Inflammatory macrophage treated with lipopolysaccharide for 1 hour (primary cell): ENCODE measurements at places on chromosomes 16 and 17.

DNA sequence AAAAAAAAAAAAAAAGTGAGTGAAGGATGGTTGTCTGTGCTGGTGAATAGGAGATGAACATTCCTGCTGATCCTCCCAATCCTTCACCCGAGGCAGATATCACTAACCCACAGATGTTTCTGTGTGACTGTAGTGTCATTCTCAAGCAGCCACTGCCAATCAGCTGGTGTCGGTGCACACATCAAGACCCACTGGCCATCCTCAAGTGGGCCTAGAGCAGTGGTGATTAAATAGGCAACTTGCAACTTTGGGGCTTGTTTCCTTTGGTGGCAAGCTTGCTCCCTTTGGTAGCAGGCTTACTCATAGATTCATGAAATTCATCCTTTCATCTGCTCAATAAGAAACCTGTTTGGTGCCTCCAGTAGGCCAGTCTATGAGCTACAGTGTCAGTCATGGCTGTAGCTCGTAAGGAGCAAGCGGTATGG, 51.1 kb upstream of the LGALS9 start:
- DNase-seq, result no peak

GRCh38 chr16:83870830-83871229, 28.1 kb upstream of the MLYCD start:
- no peak for DNase-seq

DNA sequence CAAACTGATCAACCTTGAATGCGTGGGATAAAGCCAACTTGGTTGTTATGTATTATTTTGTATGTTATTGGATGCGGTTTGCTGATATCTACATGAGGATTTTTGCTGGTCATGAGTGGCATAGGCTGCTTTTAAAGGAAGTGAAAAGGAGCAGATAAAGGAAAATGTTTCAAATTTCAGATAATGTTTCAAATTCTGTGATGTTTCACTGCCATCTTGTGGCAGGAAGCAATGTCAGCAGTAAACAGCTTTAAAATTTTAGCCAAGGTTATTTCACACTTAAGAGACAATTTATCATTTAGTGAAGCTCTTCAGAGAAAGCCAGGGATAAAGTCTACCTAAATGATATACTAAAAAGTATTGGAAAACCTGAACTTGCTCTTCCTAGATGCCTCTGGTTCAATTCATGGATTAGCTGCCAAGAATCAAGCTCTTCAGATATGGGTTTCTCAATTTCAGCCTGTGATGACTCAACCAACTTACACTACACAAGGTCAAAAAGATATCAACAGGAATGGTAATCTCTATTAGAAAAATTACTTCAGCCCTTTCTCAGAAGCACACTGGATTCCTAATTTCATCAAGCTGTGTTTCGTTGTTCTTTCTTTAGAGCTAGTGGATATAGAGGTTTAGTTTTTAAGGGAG, 136.0 kb upstream of the C17orf78 start:
- peak; percentile 30 for DNase-seq

DNA sequence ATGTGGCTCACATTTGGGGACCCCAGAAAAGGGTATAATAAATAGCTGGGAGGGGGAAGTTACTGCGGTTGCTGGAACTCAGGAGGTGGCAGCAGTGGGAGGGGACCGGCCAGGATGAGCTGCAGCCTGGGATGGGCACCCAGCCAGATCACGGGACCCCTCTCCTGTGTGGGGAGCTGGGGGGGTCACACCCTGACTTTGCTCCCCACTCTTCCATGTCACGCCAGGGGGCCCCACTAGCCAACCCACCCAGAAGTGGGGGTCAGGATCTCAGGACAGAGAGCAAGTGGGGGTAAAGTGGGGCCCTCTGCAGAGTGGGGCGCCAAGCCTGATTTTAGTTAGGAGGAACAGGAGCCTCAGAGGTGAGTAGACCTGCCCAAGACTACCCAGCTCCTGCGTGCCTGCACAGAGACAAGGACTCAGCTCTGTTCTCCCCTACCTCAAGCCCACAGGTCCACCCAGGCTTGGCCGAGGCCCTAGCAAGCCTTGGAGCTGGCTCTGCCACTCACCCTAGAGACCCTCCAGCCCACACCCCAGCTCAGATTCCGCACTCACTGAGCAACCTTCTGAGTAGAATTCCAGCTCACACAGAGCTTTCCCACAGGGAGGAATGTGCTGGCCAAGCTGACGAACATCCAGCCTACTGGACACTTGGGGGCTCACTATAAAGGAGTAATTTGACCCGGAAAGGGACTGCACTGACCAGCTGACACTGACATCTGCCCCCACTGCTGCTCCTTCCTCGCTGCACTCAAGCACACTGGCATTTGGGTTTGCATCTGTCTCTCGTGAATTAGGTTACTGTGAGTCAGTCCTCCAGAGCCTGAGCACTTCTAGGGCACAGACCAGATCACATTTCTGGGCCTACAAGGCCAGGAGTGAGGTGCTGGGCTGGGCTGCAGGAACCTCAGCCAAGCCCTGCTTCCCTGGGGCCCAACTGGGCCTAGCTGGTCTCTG, 310.1 kb downstream of the C16orf95 start:
- DNase-seq, result no peak

GRCh38 chr17:57186226-57187019, 69.9 kb upstream of the MSI2 start:
- no peak for DNase-seq

DNA sequence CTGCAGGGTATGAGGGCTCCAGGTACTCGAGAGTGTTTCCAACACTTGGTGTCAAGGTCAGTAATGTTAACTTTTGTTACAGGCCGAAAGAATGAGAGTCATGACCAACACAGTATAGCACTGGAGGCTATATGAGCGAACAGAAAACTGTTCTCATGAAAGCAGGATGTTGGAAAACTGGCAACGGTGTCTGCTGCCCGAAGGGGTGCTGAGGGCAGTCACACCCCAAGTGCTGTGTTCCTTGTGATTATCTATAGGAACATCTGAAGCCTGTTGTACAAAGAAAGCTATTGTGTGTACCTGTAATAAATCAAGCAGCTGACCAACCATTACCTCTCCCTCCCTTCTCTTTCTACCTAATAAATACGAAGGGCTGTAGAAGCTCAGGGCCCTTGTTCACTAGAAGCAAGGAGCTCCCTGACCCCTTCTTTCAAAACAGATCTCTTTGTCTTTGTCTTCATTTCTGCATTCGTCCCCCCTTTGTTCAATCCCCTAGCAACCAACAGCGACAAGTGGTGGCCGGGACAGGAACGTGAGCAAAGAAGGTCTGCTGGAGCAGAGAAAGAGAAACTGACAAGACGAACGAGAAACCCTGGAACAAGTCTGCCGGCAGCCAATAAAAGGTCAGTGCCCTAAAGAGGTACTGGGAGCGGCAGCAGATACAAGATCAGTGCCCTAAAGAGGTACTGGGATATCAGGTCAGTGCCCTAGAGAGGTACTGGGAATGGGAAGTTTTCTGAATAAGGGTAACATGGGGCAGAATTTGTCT, 7.6 kb downstream of the CD300LD start:
- no peak for DNase-seq

DNA sequence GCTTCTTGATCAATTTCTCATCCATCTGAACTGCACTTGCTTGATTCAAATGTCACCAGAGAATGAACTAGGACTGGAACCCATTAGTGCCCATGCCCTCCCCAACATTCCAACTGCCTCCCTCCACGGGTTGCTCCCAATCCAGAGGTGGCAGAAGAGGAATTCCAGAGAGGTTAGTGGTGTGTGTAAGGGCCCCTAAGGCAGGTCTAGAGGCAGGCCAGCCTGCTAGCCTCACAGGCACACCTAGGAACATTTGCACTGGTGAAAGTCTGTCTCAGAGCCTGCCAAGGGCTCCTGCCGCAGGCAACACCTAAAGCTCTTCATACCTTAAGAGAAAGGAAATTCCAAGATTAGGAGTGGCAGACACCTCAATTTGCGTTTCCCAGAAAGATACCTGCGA, 21.2 kb upstream of the CMTM4 start:
- no peak for DNase-seq

DNA sequence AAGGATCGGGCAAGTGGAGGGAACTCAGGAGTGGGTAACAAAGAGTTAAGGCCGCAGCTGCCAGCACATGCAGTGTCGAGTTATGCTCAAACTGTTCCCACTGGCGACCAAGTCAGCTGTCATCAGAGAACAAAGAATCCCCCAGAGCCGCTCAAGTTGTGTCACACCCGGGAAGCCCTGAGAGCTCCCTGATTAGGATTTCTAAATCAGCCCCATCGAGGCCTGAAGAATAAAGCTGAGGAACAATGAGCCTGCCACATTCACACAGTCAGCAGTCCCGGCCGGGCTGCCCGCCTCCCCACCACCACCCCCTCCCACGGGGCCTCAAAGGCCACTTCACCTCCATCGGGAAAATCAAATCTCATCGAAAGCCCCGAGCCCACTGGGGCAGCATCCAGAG, 84.5 kb downstream of the SOX9 start:
- DNase-seq, result no peak

DNA sequence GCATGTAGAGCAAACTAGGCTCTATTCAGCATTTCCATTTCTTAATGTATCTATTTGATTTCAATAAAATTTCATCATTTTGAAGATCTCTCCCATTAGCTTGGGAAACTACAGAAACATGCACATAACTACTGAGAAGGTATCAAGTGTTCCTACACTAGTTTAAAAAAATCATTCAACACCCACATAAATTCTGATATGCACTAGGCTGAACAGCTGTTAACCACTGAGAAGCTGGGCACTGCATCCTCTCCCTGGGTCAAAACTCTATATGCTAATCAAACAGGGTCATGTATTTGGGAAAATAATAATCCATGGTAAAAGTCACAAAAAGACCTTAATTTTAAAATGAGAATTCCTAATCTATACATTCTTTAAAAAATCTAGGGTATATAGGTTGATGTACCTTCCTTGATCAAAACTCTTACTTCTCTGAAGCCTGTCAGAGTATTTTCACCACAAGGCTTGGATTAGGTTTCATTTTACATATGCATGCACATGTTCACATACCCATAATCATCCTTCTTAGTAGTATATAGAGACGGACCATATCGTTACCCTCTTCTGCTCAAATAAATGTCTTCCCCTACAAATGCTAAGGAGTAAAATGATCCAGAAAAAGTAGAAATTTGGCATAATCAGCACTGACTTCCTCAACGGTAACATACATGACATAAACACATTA, 57.2 kb downstream of the KANSL1 start:
- no peak for DNase-seq

GRCh38 chr17:69672924-69673323, 258.4 kb downstream of the MAP2K6 start:
- no peak for DNase-seq

GRCh38 chr17:68431661-68432071, 25.6 kb downstream of the WIPI1 start:
- DNase-seq, result no peak

DNA sequence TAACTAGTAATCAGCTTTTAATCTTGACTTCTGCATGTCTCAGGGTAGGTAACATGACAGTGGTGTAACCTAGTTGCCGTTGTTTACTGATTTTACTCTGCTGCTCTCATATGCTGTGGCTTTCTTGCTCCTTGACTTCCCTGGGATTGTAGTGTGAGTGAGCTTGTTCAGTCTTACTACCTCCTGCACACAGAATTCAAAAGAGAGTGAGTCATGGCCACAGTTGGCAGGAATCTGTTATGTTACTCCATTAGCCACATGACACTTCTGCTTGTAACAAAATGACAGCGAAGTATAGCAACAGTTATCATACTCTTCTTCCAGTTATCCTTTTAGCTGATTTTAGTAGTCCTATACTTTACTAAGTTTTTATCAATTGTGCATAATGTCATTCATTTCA, 18.8 kb downstream of the TNRC6A start:
- peak; percentile 62 for DNase-seq

GRCh38 chr17:70675070-70675590, 505.8 kb downstream of the KCNJ2 start:
- DNase-seq, result peak; percentile 51

- DNase-seq, result no peak
These were observed 2.0 kb upstream of the CCDC42 start for GRCh38 chr17:8746501-8747236.

- no peak for DNase-seq
These were observed 192.3 kb upstream of the FOXF1 start for GRCh38 chr16:86317813-86318650.

GRCh38 chr17:78428836-78429617, 50.6 kb downstream of the PGS1 start:
- DNase-seq, result no peak

GRCh38 chr16:20854963-20855362, 45.2 kb downstream of the DCUN1D3 start:
- no peak for DNase-seq

DNA sequence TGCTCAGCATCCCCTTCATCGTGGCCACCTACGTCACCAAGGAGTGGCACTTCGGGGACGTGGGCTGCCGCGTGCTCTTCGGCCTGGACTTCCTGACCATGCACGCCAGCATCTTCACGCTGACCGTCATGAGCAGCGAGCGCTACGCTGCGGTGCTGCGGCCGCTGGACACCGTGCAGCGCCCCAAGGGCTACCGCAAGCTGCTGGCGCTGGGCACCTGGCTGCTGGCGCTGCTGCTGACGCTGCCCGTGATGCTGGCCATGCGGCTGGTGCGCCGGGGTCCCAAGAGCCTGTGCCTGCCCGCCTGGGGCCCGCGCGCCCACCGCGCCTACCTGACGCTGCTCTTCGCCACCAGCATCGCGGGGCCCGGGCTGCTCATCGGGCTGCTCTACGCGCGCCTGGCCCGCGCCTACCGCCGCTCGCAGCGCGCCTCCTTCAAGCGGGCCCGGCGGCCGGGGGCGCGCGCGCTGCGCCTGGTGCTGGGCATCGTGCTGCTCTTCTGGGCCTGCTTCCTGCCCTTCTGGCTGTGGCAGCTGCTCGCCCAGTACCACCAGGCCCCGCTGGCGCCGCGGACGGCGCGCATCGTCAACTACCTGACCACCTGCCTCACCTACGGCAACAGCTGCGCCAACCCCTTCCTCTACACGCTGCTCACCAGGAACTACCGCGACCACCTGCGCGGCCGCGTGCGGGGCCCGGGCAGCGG, 3.2 kb downstream of the UTS2R start:
- DNase-seq, result no peak

DNA sequence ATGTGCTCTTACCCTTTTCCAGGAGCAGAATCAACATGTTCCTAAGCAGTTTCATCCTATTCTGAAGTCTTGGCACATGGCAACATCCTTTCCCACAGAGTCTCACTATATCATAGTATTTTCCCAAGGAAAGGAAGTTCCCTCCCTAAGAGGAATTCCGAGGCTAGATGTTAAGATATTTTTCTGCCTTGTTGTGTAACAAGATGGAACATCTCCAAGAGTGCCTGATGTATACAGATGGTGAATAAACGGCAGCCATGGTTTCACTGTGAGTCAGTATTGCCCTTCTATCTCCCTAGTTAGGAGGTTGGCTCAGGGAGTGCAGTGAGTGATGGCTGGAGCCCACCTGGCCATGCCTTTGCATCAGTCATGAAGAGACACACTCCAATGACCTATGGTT, 48.2 kb downstream of the SPACA3 start:
- no peak for DNase-seq
